ENCODE measurements at places on chromosomes 7 and 10.
A peak's percentile ranks its signal among the peaks of the same experiment; 100 is the strongest.

DNA sequence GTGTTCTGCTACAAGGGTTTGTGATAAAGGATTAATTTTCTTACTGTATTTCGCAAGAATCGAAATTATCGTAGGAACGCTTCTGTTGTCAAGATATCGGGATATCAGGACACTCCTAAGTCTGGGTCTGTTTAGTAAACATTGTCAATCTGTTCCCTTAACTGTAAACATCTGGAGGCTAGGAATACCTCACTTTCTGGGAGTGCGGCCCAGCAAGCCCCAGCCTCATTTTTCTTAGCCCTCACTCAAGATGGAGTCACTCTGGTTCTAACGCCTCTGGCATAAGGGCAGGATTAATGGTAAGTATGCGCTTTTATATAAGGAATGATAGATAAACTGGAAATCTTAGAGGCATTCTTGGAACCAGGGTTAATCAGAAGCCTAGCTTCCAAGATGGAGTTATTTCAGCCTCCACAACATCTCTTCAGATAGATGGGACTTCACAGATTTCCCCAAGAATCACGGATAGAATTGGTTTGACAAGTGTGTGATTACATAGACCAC lies 30.1 kb upstream of the CCL24 start:
- H3K27me3 ChIP-seq, result no peaks in the 10 kb centered on the region
- H3K27ac ChIP-seq, result no peak overlapping the region
- no peak overlapping the region for H3K4me3 ChIP-seq
- peaks cover 7% of the 10 kb centered on the region for H3K4me1 ChIP-seq
- no peaks in the 10 kb centered on the region for H3K36me3 ChIP-seq

DNA sequence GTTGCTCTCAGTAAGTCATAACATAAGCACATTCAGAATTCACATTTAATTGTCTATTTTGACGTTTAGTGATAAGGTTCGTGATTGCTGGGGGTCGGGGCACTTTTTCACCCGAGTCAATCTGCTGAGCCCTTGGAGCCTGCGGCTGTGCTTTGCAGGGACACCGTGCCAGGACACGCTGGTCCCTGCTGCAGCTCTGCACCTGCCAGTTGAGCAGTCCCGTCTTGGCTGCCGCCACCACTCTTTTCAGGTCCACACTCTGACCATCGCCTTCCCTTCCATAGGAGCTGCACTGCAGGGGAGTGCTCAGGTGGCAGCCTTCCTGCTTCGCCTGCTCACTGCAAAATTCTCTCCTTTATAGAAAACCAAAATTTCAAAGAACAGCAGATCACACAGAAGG lies 36.4 kb downstream of the CUL1 start:
- H3K4me3 ChIP-seq, result no peak overlapping the region
- no peak overlapping the region for H3K27ac ChIP-seq
- no peak for DNase-seq
- peaks cover 11% of the 10 kb centered on the region for H3K4me1 ChIP-seq
- H3K36me3 ChIP-seq, result peaks cover 53% of the 10 kb centered on the region

GRCh38 chr10:33276282-33276923 lies 58.1 kb downstream of the NRP1 start:
- no peak for DNase-seq
- no peak overlapping the region for H3K4me3 ChIP-seq
- H3K36me3 ChIP-seq, result no peaks in the 10 kb centered on the region
- no peak overlapping the region for H3K27ac ChIP-seq
- H3K4me1 ChIP-seq, result no peaks in the 10 kb centered on the region

- peaks cover 16% of the 10 kb centered on the region for H3K27me3 ChIP-seq
- no peaks in the 10 kb centered on the region for H3K36me3 ChIP-seq
These were observed 65.7 kb downstream of the VSTM4 start for GRCh38 chr10:49049660-49050059.

GRCh38 chr10:80452069-80452468 lies 2.0 kb upstream of the TSPAN14 start:
- no peak for DNase-seq
- no peak overlapping the region for H3K27ac ChIP-seq
- no peak overlapping the region for H3K4me3 ChIP-seq
- H3K4me1 ChIP-seq, result peaks cover 23% of the 10 kb centered on the region
- H3K27me3 ChIP-seq, result peaks cover 7% of the 10 kb centered on the region

DNA sequence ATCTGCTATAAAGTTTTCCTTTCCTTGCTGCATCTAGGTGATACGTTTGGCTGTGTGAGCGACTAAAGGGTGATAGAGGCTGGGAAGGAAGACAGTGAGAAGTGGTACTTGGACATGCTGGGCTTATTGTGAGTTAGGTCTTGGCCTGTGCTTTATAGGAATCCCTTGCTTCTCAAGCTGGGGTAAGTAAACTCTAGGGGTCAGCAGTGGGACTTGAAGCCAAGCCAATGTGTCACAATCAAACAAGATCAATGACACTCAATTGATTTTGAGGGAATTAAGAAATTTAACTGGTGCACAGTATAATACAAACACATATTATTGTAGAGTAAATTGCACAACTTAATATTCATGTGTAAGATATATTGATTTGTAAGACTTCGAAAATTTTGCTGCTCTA lies 155.8 kb upstream of the AOAH start:
- peaks cover 8% of the 10 kb centered on the region for H3K4me1 ChIP-seq
- no peak for DNase-seq
- H3K27ac ChIP-seq, result no peak overlapping the region

DNA sequence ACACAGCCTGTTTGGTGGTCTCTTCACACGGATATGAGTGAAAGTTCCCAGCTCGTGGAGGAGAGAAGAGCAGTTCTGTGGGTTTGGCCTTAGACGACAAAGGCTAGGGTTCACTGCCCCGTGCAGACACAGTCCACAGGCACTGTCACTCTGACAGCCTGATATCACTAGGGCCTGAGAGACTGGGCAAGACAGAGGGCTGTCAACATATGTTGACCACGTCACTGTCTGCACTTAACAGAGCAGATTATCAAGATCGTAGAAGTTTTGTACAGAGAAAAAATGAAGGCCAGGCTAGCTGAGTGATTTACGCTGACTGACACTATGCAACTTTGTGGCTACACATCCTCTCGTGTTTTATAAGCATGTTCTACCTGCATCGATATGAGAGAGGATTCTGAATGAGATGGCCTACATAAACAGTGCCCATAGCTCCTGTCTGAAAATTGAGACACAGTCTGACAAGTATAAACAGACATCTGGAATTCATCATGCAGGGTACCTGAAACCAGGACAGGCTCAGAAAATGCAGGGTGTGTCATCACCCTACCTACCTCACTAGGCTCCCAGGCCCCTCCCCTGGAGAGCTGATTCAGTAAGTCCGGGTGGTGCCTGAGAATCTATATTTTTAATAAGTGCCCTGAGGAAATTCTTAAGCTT lies 120.0 kb downstream of the SGMS1 start:
- no peaks in the 10 kb centered on the region for H3K27me3 ChIP-seq
- no peak for DNase-seq
- no peak overlapping the region for H3K4me3 ChIP-seq
- H3K36me3 ChIP-seq, result no peaks in the 10 kb centered on the region
- H3K4me1 ChIP-seq, result peaks cover 42% of the 10 kb centered on the region

DNA sequence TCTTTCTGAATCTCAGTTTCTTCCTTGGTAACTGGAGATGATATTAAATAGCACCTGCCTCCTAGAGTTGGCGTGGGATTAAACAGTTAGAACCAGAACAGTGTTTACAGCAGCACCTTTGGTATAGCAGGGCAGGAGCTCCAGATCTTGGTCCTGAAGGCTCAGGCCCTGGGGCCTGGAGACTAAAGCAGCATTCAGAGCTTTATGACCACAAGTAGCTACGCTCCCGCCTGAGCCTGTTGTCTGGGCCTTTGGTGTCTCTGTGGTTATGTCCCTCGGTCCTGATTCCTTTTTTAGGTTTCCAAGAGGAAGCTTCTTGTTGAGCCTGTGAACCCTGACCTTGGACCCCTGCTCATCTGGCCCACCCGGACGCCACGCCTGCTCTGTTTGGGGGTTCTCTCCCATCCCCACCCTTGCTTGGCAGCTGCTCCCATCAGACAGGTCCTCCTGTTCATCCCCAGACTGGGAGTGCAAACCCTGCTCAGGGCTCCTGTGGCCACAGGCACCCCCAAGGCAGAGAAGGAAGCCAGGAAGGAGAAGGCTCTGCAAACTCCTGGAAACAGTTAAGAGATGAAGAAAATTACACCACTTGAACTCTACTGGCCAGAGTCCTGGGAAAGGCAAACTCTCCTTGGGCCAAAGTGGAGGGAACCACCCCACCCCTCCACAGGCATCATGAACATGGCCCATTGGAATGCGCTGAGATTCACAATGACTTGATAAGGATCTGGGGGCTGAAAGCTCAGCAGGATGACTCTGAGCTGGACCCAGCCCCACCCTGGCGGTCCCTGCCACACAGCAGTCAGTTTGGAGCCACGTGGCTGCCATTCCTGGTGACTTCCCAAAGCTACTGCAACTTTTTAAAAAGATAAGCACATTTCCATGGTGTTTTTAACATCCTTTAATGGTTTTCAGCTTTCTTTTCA lies 50.1 kb upstream of the TMEM72 start:
- DNase-seq, result no peak
- no peak overlapping the region for H3K4me3 ChIP-seq
- no peaks in the 10 kb centered on the region for H3K36me3 ChIP-seq
- peaks cover 16% of the 10 kb centered on the region for H3K4me1 ChIP-seq

DNA sequence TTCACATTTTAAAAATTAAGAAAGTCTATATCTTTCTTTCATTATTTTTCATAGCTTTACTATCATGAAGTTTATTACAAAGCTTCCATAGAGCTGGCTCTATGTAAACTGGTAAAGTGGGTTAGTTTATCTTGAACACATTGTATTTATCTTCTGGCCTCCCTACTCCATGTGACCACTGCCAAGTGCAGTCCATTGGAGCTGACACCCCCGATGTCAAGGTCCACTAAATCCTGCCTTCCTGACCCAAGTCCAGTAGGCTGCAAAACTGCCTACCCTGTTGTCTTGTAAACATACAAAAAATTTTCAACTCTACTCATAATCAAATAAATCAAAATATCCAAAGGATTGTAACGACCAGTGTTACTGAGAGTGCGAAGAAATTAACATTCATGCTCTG lies 10.2 kb downstream of the DNAJC12 start:
- H3K27me3 ChIP-seq, result no peaks in the 10 kb centered on the region
- no peaks in the 10 kb centered on the region for H3K36me3 ChIP-seq
- peaks cover 11% of the 10 kb centered on the region for H3K4me1 ChIP-seq
- no peak overlapping the region for H3K4me3 ChIP-seq
- H3K27ac ChIP-seq, result no peak overlapping the region

DNA sequence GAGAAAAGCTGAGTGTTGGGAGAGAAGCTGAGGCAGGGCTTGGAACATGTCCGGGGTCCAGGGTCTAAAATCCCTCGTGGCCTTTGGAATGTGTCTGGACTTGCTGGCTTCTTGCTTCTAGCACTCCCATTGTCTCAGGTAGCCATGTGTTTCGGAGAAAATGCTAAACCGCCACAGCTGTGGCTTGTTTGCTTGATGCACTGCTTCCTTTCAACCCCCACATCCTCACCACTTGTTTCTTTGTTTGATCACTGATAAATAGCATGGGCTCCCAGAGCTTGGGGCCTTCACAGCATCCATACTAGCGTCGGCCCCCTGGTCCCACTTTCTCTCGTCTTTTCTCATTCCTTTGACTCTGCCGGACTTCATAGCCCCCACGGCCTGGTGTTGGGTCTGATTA lies 102.7 kb downstream of the ANKRD26 start:
- H3K27ac ChIP-seq, result peak overlapping the region; percentile 53
- H3K4me3 ChIP-seq, result no peak overlapping the region
- peak; percentile 37 for DNase-seq
- H3K36me3 ChIP-seq, result peaks cover 17% of the 10 kb centered on the region

All from activated CD8-positive, alpha-beta T cell treated with anti-CD3 and anti-CD28 coated beads, Interleukin-2, amount 10 ng/mL, durations not matched to agents 7 days and 5 days (primary cell).